Right hindlimb (tissue), 1 donor: ENCODE measurements at places on chromosomes 7 and 10.

DNA sequence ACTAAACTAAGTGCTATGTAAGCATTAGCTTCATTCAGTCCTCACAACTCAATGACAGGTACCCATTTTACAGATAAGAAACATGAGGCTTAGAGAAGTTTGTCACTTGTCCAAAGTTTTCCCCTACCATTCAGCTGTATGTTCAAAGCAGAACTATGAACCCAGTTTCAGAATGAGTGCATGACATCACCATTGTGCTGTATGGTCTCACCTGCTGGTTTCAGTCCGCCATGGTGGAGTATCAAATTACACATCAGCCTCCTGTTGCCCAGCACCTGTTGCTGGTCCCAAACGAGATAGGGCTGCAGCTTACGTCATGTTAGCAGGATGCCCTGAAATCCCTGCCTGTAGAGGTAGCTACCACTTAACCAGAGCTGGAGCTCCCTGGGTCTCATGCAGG lies 95.0 kb downstream of the DYNC1I1 start:
- DNase-seq = no peak

- no peak for DNase-seq
Measured at GRCh38 chr10:77296534-77297392, 340.8 kb downstream of the KCNMA1 start.

GRCh38 chr7:135685306-135686084 lies 23.2 kb downstream of the STMP1 start:
- no peak for DNase-seq

GRCh38 chr7:11480143-11480542 lies 351.9 kb downstream of the THSD7A start:
- no peak for DNase-seq

DNA sequence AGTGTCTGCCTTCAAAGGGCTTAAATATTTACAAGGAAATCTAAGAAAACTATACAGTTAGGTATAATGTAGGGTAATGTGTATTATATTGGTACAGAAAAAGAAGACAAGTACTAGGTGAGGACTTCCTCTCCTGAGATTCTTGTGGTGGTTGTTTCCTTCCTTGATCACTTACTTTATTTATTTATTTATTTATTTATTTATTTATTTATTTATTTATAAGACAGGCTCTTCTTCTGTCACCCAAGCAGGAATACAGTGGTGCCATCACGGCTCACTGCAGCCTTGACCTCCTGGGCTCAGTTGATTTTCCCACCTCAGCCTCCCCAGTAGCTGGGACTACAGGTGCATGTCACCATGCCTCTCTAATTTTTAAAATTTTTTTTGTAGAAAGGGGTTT lies 18.2 kb upstream of the DNAH11 start:
- no peak for DNase-seq

DNA sequence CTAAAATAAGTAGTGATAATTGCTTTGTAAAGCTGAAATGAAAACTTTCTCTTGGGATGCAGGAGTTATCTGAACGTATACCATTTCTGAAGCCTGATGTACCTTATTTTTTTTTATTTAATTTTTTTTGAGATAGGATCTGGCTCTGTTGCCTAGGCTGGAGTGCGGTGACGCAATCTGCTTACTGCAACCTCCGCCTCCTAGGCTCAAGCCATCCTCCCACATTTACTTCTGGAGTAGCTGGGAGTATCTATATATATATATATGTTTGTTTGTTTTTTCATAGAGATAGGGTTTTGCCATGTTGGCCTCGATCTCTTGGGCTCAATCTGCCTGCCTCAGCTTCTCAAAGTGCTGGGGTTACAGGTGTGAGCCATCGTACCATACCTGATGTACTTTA lies 2.4 kb downstream of the PMPCB start:
- DNase-seq = no peak

DNA sequence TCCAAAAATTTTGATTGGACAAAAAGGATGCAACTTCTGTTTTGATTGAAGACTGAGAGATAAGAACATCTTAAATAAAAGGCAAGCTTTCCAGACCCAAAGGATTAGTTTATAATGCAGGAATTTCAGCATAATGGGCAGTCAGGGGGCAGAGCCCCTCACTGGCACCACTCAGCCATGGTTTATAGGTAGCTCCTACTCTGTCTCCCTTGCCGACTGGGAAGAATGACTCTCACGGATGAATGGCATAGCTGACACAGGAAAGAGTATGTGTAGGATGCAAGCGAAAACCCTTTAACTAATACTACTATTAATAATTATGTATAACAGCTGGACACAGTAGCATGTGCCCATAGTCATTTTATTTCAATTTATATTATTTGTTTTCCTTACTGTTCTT lies 53.3 kb downstream of the GALNT11 start:
- DNase-seq = no peak

DNA sequence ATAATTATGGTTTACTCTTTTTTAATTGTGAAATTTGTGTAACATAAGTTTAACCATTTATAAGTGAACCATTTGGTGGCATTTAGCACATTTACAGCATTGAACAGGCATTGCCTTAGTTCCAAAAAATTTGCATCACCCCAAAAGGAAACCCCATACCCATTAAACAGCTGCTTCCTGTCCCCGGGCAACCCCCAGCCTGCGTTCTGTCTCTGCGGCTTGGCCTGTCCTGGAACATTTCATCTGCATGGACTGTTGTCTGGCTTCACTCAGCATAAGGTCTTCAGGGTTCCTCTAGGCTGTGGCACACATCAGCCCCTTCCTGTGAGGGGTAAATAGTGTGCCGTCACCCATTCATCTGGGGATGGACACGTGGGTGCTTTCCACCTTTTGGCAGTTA lies 6.9 kb downstream of the RET start:
- no peak for DNase-seq

DNA sequence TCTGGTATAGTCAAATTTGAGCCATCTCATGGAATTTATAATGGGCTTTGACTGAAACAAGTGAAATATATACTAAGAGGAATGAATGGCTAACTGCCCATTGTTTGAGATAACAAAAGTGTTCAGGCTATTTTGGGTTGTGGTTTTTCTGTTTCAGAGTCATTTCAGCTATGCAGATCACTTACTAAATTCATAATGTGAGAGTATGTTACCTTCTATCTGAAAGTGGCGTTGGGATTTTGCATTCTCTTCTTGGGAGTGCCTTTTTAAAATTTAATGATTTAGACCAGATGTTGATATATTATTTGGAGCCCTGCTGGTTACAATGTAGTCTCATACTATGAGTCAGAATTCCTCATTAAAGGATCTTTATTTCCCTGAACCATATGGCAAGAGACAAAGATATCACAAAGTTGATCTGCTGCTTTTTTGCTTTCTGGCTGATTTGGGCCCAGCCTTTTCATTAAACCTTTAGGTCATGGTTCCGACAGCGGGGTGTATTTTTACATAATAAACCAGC lies 10.4 kb downstream of the VCL start:
- no peak for DNase-seq

DNA sequence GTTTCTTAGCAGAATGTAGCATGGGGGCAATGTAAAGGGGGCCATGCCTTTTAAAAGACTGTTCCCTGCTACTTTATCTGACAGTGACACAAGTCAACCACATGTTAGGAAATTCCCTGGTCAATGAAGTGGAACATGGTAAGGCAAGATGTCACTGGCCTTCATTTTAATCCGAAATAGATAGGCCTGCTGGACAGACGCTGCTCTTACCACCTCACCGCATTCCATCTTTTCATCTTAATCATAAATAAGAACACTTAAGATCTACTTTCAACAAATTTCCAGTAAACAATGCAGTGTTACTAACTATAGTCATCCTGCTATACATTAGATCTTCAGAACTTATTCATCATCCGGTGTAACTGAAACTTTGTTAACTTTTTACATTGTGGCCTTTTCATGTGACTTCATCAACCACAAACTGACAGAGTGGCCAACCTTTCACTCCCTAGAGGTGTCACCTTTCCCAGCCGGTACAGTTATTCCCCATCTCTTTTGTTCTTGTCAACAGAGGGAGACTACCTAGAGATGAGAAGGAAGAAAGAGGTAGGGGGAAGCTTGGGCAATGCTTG lies 15.6 kb downstream of the ASB4 start:
- no peak for DNase-seq

- DNase-seq = no peak
Measured at GRCh38 chr10:118986815-118987790, 42.4 kb upstream of the NANOS1 start.

DNA sequence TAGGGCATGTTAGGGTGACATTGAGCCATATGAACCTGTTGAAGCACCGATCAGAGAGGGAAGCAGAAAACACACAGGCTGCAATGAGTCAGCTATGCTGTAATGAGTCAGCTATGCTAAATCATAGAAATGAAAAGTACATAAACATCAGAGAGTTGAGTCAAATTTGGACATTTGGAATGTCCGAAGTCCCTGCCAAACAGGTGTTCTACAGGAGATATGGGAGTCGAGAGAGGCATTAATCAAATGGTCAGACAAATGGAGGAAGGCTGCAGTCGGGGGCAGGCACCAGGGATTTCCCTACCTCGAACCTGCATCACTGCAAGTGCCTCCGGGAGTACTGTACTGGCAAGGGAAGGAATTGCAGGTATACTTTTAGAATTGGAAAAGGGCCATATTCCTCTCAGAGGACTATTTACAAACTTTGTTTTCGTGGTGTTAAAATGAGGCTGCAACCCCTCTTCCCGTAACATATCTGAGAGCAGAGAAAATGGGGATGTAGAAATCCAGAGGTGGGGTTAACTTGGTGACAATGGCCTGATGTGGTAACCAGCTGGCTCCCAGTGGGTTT lies 8.8 kb upstream of the ZC3HAV1 start:
- DNase-seq = no peak

DNA sequence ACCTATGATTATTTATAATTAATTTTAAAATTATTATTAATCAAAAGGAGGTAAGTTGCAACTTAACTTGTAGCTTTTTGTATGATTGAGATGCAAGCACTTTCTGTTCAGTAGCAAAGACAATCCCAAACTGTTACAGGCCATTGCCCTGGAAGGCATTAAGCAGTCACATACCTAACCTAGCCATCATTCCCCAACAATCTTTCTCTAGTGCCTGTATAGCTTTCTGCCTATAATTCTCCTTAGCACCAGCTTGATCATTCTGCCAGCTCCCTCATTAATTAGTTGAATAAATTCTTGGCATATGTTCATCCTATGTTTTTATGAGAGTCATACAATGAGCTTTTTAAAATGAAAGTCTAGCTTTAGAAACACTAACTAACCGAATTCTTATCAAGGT lies 178.9 kb upstream of the TMEM106B start:
- DNase-seq = no peak

DNA sequence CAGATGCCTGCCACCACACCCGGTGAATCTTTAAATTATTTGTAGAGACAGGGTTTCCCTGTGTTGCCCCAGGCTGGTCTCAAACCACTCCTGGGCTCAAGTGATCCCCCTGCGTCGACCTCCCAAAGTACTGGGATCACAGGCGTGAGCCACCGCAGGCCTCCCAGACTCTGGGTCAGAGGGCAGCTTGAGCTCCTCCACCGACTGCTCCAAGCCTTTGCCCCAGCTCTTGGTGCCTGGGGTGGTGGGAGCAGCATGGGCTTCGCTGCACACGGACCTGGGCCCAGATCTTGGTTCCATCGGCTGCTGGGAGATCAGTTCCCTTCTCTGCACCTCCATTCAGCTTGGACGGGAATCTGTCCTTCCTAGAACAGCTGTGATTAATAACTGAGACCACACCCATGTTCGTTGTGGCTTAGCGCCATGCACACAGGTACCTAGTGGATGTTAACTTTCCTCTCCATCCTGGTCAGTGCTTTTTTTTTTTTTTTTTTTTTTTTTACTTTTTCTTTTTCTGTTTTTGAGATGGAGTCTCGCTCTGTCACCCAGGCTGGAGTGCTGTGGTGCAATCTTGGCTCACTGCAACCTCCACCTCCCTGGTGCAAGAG lies 125.3 kb downstream of the CUX1 start:
- DNase-seq = no peak

DNA sequence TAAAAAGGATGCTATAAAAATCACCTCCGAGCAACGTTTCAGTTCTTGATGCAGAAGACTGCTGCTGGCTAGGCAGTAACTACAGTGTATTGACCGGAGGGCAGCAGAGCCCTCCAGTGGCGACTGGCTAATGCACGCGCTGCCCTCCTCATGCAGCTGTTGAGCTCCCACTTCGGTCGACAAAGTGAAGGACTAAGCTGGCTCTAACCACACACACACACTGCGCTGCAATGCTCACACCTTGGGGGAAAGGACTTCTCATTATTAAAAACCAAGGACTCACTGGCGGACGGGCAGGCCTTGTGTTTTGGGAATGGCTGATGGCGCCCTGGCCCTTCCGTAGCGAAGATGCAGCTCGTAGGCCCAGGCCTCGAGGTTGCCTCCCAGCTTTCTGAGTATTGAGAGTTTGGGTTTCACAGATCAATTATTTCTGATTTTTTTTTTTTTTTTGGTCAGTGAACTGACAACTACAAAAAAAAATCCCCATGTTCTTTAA lies 120.9 kb upstream of the DIP2C start:
- DNase-seq = no peak

DNA sequence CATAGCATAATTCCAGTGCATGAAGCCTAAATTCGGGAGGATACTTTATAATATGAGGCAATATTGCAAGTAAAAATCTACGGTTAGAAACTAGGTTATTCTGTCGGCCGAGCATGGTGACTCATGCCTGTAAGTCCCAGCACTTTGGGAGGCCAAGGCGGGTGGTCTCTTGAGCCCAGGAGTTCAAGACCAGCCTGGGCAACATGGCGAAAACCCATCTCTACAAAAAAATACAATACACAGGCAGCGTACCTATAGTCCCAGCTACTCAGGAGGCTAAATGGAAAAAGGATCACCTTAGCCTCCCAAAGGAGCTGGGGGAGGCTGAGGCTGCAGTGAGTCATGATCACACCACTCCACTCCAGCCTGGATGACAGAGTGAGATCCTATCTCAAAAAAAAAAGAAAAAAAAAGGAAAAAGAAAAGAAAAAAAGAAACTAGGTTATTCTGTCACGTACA lies 14.2 kb downstream of the SKAP2 start:
- no peak for DNase-seq
